ENCODE measurements at places on chromosomes 7 and 10.

DNA sequence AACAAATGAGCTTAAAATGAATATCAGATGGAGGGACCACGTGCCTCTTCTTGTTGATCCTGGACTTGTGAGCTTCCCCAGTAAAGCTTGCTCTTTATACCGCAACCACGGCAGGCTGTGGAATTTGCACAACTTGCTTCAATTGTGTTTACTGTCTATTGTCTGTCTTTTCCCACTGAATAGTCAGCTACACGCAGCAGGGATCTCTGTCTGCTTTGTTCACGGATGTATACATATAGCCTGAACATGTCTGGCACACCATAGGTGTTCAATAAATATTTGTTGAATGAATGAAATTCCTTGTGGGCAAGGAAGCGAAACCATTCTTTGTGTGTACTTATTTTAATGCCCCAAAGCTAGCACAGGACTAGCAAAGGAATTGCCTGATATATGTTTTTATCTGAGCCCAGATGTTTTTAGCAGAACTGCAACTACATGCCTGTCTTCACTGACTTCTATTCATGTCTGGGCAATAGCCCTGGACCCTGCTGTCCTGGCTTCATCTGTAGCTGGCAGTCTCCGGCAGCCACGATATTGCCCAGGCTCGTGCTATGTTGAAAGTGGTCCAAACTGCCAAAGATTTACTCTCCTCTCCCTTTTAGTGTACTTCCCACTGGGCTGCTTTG, 29.9 kb upstream of the IFRD1 start:
- no peak for DNase-seq

DNA sequence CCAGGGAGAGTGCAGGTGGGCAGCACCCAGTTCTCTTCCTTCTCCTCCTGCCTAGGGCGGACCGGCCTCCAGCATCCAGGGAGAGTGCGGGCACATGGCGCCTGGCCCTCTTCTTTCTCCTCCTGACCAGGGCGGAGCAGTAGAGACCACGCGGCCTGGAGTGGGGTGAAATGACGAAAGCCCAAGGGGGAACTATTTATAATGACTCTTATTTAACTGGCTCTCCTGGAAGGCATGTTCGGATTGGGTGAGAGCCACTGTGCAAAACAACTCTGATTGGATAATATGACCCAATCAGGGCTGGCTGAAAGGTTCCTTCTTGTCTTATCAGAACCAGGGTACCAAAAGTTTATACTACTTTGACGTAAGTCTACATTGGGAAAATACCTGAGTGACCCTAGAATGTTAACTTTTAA, 63.1 kb downstream of the ZNF37A start:
- no peak for DNase-seq

DNA sequence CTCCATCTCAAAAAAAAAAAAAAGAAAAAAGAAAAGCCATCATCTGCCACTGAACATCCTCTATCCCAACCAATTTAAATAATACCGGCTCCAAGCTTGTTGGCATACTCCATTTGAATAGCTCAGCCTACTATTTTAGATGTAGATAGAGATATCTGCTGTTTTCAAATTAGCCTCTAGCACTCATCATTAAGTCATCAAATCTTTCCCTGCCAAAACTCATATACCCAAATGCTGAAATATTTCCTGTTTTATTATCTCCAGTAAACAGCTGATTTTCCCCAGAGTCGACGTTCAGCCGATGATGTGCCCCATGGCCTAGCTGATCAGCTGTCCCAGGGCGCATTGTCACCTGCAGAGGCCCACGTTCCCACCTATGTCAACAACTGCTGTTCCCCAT, 34.5 kb upstream of the FRMD4A start:
- DNase-seq: no peak

DNA sequence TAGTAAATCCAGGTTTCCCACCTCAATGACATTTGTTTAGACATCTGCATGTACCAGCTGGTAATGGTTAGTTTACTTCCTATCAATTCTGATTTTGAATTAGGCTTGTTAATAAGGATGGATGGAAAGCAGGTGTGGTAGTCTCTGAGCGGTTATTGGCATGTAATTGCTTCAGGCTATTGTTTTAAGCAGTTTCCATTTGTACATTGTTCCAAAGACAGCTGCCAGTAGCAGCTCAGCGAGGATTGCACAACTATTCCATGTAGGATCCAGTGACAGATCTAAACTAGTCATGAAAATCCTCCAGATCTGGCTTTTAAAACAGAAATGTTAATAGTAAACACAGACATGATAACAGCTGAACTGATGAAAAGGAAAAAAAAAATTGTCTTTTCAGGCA, 436.0 kb upstream of the ADARB2 start:
- DNase-seq: no peak

DNA sequence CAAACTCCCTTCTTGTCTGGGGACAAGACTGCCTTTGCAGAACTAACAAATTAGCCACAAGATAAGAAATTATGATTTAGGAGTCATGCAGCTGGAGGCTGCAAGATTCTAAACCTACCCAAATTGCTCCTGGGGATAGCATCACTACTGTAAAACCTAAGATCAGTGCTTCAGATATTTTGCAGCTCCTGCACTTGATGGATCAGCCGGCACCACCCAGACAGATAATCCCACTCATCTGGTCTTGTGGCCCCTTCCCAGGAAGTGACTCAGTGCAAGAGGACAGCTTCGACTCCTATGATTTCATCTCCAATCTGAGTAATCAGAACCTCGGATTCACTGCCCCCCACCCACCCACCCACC, 181.9 kb downstream of the AKR1D1 start:
- no peak for DNase-seq

GRCh38 chr10:121600611-121601010, 2.4 kb upstream of the FGFR2 start:
- DNase-seq: no peak

DNA sequence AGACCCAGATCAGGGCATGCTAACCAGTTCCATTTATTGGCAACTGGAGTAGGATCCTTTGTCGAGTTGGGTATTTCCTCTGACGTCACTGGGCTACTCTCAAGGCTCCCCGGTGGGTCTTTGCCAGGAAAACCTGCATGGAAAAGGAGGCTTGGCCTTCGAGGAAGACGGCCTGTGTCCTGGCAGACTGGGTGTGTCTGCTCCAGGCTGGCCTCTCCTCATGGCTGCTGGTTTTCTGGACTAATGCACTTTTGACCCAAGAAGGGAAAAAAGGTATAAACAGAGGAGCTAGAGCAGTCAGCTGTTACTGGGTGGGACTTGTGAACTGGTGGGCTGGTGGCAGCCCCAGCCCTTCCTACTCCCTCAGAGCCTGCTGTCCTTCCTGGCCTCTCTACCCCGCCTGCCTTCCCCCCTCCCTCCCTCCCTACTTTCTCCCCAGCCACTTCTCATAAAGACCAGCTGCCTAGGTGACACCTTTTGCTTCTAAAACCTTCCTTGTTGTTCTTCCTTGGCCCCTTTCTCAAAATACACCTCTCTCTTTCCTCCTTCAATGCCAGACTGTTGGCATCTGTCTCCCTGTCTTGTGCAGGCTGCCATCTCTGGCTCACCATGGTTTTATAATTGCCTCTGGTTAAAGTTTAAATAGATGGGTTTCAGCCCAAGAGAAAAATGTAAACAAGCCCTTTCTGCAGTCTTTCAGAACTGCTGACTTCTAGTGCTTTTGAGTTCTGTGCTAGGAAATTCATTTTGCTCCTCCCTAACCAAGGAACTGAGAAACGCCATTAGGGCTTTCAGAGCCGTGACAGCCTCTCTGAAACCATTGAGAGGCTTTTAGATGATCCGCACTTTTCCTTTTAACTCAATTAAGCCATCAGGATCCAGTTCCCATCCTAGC, 101.8 kb upstream of the MKLN1 start:
- DNase-seq: no peak

- no peak for DNase-seq
Observed at GRCh38 chr7:127320974-127321373, 68.2 kb upstream of the GRM8 start.

DNA sequence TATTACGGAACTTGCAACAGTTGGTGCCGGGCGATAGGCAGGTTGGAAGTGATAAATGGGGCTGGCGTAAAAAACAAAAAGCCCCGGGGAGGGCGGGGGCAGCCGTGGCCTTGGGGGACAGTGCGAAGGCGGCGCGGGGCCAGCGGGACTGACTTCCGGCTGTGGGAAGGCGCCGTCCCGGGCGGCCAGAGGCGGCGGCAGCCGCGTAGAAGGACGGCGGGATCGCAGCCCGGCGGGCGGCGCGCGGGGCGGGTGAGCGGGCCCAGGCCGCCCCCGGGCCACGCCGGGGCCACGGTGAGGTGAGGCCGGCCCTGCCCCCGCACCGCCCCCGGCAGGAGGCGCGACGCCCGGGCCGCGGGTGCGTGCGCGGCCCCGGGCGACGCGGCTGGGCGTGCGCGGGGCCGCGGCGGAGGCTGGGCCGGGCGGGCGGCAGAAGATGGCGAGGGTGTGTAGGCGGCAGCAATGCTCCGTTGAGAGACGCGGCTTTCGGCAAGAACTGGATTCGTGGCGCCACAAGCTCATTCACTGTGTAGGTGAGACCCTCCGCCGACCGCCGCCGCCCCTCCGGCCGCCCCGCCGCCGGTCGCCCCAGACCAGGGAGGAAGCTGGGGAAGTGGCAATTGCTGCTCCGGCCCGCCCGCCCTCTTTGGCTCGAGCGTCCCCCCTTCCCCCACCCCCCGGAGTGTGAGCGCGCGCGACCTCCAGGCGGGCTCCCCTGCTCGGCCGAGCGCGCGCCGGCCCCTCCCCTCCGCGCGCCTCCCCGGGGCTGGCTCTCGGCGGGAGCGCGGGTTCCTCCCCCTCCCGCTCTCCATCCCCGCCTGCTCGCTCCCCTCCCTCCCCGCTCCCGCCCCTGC, at the start of gene LCOR:
LCOR (plus strand) TSS at position 432 of the 854 bp plus-strand sequence. CDS start 116,760 bp downstream, outside the sequence.
- peak; percentile 65 for DNase-seq

DNA sequence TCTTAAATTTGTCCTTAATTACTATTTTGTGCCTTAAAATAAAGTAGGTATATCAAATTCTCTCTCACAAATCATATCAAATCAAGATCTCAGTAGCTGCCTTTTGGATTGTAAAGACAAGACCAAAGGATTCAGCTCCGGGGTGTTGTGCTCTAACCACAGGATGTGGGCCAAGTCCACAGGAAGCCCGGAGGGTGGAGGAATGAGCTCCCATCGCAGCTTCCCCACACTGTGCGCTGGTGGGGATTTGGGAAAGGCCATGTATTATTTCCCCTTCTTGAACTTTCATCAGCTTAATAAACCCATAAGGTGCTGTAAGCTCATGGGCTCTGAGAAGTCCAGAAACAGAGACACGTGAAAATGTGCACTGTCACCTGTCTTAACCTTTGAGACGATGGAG, 241.6 kb upstream of the TCERG1L start:
- DNase-seq: no peak

GRCh38 chr10:132685101-132685891, 100.7 kb downstream of the NKX6-2 start:
- DNase-seq: peak; percentile 97

DNA sequence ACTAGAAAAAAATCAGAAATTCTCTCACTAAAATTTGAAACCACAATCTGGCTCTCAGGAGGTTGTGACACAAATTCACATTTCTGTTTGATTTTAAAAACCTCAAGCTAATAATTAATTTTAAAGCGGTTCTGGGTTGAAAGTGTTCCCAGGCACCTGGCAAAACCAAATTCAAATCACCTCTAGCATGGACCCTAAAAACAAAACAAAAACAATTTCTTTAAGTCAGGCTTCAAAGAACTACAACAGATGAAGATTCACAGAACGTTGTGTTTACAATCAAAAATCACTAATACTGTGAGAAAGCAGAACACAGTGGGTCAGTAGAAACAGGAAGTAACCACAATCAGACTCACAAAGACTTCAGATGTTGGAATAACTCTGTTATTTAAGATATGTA, 7.2 kb upstream of the RELN start:
- DNase-seq: no peak

Data from dorsolateral prefrontal cortex (tissue), 122 donors.